Activated CD8-positive, alpha-beta T cell treated with anti-CD3 and anti-CD28 coated beads for 36 hours (primary cell): ENCODE measurements at places on chromosomes 7 and 10. TPM values are rescaled to one million over a fixed set of nuclear protein-coding genes. Genes with fewer than 3 reads are reported as not detected.
A peak's percentile ranks its signal among the peaks of the same experiment; 100 is the strongest.

DOCK1 gene
- total RNA-seq, result 0.14 TPM

TRIM24 gene
- 13.9 TPM for total RNA-seq

PLEKHA1 gene
- 17.0 TPM for total RNA-seq

GRCh38 chr7:137020351-137020750 lies 151.9 kb downstream of the CHRM2 start:
- no peaks in the 10 kb centered on the region for H3K36me3 ChIP-seq
- no peak for DNase-seq
- H3K27ac ChIP-seq, result no peak overlapping the region
- no peaks in the 10 kb centered on the region for H3K27me3 ChIP-seq

DNA sequence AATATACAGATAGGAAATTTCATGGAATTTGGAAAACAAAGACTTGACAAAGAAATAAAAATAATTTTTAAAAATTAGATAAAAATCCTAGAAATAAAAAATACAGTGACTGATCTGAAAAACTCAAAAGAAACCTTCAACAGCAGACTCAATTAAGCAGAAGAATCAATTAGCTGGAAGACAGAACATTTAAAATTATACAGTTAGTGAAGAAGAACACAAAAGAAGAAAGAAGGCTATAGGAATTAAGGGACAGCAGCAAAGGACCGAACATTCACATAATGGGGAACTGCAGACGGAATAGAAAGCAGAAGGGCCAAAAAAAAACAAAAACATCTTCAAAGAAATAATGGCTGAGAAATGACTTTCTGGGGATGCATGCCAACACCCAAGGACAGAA lies 314.5 kb downstream of the CRPPA start:
- no peak overlapping the region for H3K27ac ChIP-seq
- H3K27me3 ChIP-seq, result no peaks in the 10 kb centered on the region
- H3K4me3 ChIP-seq, result no peak overlapping the region
- peaks cover 1% of the 10 kb centered on the region for H3K36me3 ChIP-seq
- no peak for DNase-seq

CAMK2B gene
- 0.97 TPM for total RNA-seq

GRCh38 chr7:98368716-98369115 lies 32.2 kb downstream of the BAIAP2L1 start:
- no peaks in the 10 kb centered on the region for H3K36me3 ChIP-seq
- no peaks in the 10 kb centered on the region for H3K4me1 ChIP-seq
- no peaks in the 10 kb centered on the region for H3K27me3 ChIP-seq

CPXM2 gene
- not detected for total RNA-seq

GRCh38 chr7:151409667-151410404 lies at the start of gene WDR86:
Gene WDR86 (minus strand): TSS chr7:151410038. CDS start chr7:151409589, 449 bp downstream.
- peak within 1 kb of the TSS; percentile 24 for H3K27ac ChIP-seq
- DNase-seq, result no peak
- H3K36me3 ChIP-seq, result no peaks in the 10 kb centered on the region
- H3K27me3 ChIP-seq, result peaks cover 30% of the 10 kb centered on the region
- H3K4me3 ChIP-seq, result peak within 1 kb of the TSS; percentile 64

MALRD1 gene
- total RNA-seq, result 0.29 TPM

DNA sequence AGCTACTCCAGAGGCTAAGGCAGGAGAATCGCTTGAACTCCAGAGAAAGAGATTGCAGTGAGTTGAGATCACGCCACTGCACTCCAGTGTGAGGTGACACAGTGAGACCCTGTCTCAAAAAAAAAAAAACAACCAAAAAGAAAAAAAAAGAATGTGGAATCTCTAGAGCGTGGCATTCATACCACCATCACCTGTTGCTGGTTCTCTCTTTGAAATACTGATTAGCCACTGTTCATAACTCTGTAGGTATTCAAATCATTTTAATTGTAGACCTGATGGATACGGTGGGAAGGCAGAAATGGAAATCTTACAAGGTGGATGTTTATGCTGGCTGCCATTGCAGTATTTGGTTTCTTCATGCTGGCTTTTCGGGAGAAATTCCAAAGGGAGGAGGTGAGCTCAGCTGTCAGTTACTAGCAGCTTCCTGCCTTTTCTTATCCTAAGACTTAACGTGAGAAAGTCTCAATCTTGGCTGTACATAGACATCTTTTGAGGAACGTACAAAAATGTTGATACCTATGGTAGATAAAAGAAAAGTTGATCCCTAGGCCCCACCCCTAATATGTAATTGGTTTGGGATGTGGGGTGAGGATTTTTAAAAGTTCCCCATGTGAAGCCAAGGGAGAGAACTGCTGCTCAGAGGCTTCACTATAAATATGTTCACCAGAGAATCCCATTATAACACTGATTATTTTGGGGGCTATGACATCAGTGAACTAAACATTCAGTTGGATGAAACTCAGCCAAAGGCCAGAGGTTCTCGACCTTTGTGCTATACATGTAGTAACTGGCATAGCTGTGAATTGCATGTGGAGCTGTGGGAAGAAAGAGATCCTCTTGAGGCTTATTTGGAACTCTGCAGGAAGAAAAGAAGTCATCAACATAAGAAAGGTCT lies 26.9 kb upstream of the MKLN1 start:
- no peaks in the 10 kb centered on the region for H3K36me3 ChIP-seq
- DNase-seq, result no peak
- H3K27me3 ChIP-seq, result no peaks in the 10 kb centered on the region
- no peak overlapping the region for H3K4me3 ChIP-seq

- no peaks in the 10 kb centered on the region for H3K36me3 ChIP-seq
- no peaks in the 10 kb centered on the region for H3K4me1 ChIP-seq
- H3K27ac ChIP-seq, result no peak overlapping the region
Measured at GRCh38 chr7:113331155-113331898, 213.0 kb upstream of the SMIM30 start.

GRCh38 chr7:158439035-158439434 lies 148.6 kb downstream of the PTPRN2 start:
- DNase-seq, result no peak
- no peaks in the 10 kb centered on the region for H3K36me3 ChIP-seq
- H3K27ac ChIP-seq, result no peak overlapping the region
- no peak overlapping the region for H3K4me3 ChIP-seq
- H3K27me3 ChIP-seq, result peaks cover 9% of the 10 kb centered on the region

SLC13A4 gene
- not detected for total RNA-seq

DNA sequence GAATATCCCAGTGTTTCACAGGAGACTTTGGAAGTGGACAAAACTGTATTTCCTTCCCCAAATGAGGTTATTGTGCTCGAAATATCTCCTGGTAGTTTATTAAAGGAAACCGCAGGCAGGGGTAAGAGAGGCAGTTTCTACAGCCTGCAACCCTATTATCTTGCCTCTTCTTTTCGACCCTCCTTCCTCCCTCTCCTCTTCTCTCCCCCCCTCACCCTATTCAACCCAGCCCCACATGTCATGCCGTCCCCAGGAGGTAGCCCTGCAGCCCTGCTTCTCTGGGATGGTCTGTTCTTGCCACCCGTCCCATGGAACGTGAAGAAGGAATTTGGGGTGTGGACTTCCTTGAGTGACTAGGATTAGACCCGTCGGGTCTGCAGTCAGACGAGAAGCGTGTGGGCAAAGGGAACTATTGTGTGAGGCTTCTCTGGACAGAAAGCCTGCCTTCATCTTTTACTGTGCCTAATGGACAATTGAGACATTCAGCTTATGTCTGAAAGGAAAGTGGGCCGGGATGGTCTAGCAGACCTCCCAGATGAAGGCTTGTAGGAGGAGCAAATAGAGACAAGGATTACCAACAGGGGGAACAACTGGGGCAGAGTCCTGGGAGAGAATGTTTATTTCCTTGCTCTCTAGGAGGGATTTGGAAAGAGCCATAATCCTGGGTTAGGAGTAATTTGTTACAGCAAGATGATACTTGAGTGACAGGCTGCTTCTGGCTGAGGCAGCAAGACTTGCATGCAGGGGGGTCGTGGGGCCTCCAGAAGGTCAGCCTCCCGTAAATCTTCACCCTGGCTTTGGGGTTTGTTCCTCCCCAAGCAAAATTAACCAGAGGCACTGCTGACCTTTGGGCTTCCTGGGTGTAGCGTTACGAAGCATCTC lies 77.8 kb downstream of the TCF7L2 start:
- no peak overlapping the region for H3K27ac ChIP-seq
- H3K4me3 ChIP-seq, result no peak overlapping the region

DNA sequence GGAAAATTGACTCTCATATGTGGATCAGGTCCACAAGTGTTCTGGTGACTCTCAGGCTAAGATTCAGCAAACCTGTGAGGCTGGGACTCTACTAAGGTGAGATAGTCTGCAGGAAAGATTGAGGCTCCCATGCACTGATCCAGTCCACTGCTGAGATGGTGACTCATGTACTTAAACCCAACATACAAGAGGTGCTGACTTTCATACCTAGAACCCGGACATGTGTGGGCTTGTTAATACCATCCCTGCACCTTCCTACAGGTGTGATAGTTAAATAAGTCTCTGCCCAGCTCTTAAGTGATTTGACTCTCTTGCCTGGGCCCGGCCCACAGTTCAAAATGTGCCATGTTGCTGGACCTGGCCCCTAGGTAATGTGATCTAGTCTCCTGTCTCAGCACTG lies 27.1 kb upstream of the ZNF107 start:
- H3K4me1 ChIP-seq, result no peaks in the 10 kb centered on the region
- H3K4me3 ChIP-seq, result no peak overlapping the region
- H3K27ac ChIP-seq, result no peak overlapping the region
- no peak for DNase-seq
- H3K36me3 ChIP-seq, result no peaks in the 10 kb centered on the region
- no peaks in the 10 kb centered on the region for H3K27me3 ChIP-seq

GRCh38 chr10:91190388-91190870 lies 30.0 kb upstream of the PCGF5 start:
- no peaks in the 10 kb centered on the region for H3K27me3 ChIP-seq
- DNase-seq, result no peak
- no peak overlapping the region for H3K4me3 ChIP-seq
- peaks cover 76% of the 10 kb centered on the region for H3K4me1 ChIP-seq
- peak overlapping the region; percentile 65 for H3K27ac ChIP-seq

GRCh38 chr7:14419531-14419930 lies 430.1 kb upstream of the ETV1 start:
- no peaks in the 10 kb centered on the region for H3K27me3 ChIP-seq
- no peaks in the 10 kb centered on the region for H3K4me1 ChIP-seq
- DNase-seq, result no peak
- no peak overlapping the region for H3K4me3 ChIP-seq
- H3K27ac ChIP-seq, result no peak overlapping the region

- no peak overlapping the region for H3K4me3 ChIP-seq
- DNase-seq, result no peak
- no peak overlapping the region for H3K27ac ChIP-seq
- peaks cover 1% of the 10 kb centered on the region for H3K27me3 ChIP-seq
- H3K4me1 ChIP-seq, result peaks cover 11% of the 10 kb centered on the region
Measured at GRCh38 chr10:27457966-27458365, 46.1 kb upstream of the RAB18 start.

GRCh38 chr10:29994811-29995210 lies 64.6 kb downstream of the JCAD start:
- H3K27me3 ChIP-seq, result peaks cover 51% of the 10 kb centered on the region
- no peak for DNase-seq
- H3K4me1 ChIP-seq, result peaks cover 2% of the 10 kb centered on the region
- H3K36me3 ChIP-seq, result no peaks in the 10 kb centered on the region
- H3K27ac ChIP-seq, result no peak overlapping the region
- no peak overlapping the region for H3K4me3 ChIP-seq

SFR1 gene
- total RNA-seq, result 16.8 TPM

DNA sequence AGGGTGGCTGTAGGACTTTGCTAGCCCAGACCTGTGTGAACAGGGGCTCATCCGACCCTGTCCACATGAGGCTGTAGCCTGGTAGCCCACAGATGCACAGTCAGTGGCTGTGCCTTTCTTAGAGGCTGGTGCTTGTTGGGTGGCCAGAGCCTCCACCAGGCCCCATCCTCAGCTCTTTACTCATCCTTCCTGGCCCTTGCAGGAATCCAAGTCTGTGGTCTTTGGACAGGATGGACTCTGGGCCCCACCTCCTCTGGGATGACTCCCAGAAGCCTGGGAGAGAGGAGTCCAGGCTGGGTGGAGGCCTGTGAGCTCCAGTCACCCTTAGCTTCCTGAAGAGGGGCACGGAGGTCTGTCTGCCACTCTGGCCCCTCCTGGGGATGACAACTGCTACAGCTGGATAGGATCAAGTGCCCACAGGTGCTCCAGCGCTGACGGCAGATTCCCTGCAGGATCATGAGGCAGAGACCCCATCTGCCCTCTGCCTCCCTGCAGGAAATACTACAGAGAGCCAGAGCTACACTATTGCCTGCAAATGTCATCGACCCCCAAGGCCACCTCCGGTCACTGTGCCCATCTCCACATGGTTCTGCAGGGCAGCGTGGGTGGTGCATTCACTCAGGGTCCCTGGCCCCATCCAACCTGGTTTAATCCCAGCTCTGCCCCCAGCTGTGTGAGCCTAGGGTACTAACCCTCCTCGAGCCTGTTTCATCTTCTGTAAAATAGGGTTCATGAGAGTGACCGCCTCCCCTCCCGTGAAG lies 114.5 kb downstream of the PTPN20 start:
- no peaks in the 10 kb centered on the region for H3K36me3 ChIP-seq
- H3K27ac ChIP-seq, result no peak overlapping the region
- H3K4me3 ChIP-seq, result no peak overlapping the region

DNA sequence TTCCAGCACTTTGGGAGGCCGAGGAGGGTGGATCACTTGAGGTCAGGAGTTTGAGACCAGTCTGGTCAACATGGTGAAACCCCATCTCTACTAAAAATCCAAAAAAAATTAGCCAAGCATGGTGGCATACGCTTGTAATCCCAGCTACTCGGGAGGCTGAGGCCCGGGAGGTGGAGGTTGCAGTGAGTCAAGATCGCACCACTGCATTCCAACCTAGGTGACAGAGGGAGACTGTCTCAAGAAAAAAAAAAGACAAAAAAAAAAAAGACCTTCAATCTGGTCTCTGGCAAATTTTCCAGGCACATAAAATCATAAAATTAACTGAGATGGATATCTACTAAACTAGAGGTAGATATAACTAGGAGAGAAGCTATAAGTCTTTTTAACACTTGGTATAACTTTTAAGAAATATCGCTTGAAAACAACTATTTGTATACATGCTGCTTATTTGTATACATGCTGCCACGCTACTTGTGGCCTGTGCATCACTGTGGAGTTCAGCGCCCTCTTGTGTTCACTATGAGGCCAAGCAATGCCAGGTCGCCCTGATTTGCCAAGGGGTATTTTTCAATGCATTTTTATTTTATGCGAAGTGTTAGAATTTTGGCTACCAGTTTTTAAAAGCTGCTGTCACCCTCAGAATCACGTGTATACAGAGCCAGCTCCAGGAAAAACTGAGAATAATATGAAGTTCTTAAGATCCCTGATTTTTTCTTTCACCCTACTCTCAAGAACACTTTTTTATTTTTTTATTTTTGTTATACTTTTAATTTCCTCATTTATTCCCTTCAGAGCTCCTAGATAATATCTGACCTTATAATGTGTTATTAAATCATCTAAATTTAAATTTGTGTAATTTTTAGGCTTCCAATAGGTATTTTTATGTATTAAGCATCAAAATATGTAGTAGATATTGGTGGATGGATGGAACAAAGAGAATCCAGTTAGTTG lies 26.7 kb downstream of the CYCS start:
- peaks cover 11% of the 10 kb centered on the region for H3K4me1 ChIP-seq
- no peak overlapping the region for H3K4me3 ChIP-seq
- H3K36me3 ChIP-seq, result no peaks in the 10 kb centered on the region
- H3K27me3 ChIP-seq, result peaks cover 2% of the 10 kb centered on the region
- no peak overlapping the region for H3K27ac ChIP-seq
- DNase-seq, result peak; percentile 74
